ENCODE measurements at places on chromosomes 4 and X.

- no peak for DNase-seq
Observed at GRCh38 chrX:122087341-122087740, 1039.9 kb downstream of the GLUD2 start.

GRCh38 chr4:87738483-87738882, 60.9 kb upstream of the IBSP start:
- no peak for DNase-seq

DNA sequence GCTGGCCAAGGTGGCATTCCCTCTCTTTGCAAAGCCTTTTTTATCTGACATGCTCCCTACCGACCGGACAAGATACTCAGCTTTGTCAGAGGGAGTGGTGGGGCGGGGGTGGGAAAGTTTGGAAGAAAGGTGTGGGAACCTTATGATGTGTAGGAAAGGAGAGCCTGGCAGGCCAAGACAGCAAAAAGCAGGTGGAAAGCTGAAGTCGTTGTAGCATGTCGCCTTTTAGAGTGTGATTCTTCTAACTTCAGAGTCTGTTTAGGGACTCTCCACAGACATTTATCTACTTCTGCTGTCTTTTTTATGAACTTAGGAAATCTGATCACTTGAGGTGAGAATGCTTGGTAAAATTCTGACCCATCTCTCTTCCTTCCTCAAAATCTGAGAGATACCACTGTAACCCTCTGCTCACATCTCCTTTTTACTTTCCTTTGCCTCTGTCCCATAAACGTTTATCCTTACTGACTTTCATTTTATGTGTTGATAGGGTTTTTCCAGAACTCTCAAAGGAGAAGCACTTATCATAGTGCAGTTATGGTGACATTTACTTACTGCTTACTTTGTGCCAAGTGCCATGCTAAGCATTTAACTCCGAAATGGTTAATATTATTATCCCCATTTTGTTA, 8.2 kb upstream of the RUFY3 start:
- DNase-seq: no peak

DNA sequence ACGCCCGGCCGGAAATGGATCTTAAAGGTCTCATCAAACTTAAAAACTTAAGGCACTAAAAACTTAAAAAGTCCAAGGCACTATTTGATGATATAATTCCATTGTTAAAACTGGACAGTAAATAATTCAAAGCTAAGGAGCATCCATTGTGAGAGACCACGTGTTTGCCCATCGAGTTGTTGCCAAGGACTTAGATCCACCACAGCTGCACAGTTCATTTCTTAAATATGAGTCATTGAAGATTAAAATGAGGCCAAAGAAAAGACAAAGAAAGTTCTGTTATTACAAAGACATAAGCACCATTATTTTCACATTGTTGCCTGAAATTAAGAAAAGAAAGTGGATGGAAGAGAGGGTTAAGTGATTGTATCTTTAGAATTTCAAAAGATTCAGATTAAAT, 411.5 kb upstream of the FTHL17 start:
- no peak for DNase-seq

DNA sequence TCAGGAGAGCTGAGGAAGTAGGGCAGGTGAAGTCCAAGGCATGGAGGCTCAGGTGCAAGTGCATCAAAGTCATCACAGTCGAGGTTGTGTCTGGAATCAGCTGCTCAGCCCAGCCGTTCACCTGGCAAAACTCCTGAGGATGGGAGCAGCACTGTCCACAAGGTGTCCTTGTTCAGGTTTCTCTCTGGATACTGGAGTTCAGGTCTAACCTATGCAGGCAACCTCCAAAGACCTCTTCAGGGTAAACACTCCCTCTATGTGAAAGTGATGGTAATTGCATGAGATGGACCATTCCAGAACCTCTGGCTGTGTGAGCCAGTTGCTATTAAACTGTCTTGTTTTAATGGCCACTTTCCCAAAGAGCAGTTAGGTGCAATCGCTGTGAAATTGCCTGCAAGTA, 120.2 kb upstream of the PSAPL1 start:
- no peak for DNase-seq

GRCh38 chr4:105923497-105924238, 28.4 kb downstream of the NPNT start:
- DNase-seq: no peak

- DNase-seq: no peak
Observed at GRCh38 chr4:154164931-154165839, 326.4 kb downstream of the DCHS2 start.

GRCh38 chr4:119040694-119041185, 94.9 kb upstream of the MYOZ2 start:
- DNase-seq: no peak

DNA sequence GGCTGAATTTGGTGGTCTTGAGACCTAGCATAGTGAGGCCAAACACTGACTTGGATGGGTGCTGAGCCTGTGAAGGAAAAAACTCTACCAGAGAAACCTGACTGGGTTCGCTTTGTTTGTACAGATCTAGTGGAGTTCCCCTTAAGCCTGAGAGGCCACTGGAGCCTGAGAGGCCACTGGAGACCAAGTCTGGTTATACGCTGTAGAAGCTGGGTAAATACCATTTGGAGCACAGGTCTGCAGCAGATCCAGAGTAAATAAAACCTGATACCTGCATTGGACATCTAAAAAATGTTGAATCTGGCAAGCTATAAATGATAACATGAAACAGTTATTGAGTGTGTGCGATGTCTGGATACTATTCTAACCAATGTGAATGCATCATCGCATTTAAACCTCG, 104.3 kb upstream of the IGSF1 start:
- no peak for DNase-seq

- peak; percentile 66 for DNase-seq
Observed at GRCh38 chrX:48958635-48959094, 1.3 kb upstream of the OTUD5 start.

GRCh38 chr4:3375688-3376087, 66.1 kb upstream of the HGFAC start:
- DNase-seq: no peak

GRCh38 chr4:97370568-97370967, 772.7 kb downstream of the STPG2 start:
- no peak for DNase-seq

- no peak for DNase-seq
Observed at GRCh38 chr4:31651541-31651940, 931.4 kb downstream of the PCDH7 start.

DNA sequence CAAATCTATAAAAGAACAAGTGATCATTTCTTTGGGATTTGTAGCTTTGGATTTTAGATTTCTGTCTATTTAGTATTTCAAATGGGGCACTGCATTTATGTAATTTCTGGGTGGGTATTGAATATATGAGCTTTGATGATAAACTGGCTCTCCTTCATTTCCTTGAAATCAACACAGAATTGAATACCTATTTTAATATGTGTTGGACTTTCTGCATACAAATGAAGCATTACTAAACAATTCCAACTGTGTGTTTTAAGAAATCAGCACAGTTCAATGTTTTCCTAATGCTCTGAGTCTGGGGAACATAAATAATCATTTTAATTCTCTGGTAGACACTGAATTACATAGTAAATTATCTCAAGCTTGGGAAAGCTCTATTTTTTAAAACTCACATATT, 42.0 kb upstream of the GBA3 start:
- DNase-seq: no peak

DNA sequence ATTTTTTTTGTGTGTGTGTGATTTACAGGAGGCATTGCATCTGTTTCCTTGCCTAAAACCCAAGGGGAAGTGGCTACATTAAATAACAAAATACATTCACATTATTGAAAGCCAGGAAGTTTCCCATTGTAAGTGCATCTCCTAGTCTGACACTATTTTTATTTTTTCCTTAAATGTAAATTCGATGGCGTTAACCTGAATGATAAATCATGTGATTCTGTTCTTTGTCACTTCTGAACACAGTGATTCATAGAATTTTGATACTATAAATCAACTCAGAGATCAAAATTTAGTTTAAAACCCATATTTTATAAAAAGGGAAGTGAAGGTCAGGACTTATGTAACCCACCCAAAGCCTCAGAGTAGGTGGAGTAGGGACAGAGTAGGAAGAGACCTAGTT, 258.1 kb downstream of the GABRG1 start:
- no peak for DNase-seq

GRCh38 chrX:136779346-136779781, 1.4 kb downstream of the ARHGEF6 start:
- DNase-seq: no peak

DNA sequence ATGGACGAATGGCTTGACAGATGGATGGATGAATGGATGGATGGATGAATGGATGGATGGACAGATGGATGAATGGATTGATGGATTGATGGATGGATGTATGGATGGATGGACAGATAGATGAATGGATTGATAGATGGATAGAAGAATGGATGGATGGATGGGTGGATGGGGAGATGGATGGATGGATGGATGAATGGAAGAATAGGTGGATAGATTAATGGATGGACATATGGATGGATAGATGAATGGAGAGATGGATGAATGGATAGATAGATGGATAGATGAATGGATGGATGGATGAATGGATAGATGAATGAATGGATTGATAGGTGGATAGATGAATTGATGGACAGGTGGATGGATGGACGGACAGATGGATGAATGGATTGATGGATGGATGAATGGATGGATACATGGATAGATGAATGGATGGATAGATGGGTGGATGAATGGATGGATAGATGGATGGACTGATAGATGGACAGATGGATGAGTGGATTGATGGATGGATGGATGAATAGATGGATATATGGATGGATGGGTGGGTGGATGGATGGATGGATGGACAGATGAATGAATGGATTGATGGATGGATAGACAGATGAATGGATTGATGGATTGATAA, 33.9 kb downstream of the PSAPL1 start:
- no peak for DNase-seq

DNA sequence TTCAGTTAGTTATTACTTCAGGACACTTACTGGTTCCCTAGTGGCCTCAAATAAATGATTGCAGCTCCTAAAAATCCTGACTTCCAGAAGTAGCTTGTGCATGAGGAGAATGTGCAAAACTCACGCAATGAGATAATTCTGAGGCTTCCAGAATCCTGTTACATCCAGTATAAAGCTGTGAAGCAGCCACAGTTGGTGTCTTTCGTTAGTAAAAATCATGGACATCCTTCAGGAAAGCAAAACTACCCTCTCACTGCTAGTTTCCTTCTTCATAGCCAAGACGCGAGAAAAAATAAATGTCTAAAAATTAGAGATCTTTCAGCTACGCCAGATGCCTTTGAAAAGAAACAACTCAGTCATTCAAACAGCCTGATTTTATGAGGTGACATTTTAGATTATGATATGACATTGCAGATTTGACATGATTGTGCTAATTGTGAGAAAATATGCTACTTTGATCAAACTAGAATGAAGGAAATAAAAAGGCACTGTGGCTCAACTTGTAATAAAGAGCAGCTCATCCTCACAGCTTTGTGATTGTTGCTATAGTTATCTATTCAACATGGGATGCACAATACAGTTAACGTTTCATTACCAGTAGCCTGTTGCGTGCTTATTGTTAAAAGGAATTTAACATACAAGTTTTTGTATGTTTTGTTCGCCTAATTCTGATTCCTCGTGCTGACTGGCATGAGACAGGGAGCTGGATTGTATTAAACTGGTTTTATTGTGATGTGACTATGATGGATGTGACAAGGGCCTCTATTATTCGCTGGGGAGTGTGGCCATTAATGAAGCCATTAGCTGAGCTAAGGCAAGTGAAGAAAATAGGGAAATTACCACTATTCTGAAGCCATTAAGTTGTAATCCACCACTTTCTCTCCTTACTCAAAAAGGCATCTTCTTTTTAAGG, 40.5 kb downstream of the AFF2 start:
- DNase-seq: no peak

GRCh38 chr4:1401409-1402020, 4.7 kb downstream of the NKX1-1 start:
- DNase-seq: peak; percentile 30

DNA sequence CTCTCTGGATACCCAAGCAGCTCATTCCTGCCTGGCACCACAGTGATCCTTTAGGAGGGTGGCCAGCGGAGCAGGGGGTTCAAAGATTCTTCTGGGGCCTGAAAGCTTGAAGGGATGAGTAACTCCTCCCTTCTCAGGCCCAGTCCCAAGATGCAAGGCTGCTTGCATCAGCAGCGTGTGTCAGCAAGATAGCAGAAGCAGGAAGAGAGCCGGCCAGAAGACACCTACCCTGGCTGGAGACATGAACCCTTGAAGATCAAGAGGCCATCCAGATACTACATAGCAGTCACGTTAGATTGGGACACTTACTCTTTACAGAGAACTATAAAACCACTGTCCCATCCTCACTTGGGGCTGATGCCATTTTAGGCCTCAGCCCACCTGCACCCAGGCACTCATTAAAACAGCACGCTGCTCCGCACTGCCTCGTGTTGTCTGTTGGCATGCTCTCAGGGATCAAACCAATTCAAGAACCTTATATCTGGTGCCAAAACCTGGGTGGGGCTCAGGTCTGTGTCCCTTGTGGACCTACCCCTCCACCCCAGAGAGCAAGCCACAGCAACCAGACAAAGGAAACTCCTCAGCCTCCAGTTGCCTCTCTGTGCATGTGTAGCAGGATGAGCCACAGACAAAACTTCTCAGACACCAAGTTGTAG, 6.5 kb downstream of the UGT2B17 start:
- no peak for DNase-seq

DNA sequence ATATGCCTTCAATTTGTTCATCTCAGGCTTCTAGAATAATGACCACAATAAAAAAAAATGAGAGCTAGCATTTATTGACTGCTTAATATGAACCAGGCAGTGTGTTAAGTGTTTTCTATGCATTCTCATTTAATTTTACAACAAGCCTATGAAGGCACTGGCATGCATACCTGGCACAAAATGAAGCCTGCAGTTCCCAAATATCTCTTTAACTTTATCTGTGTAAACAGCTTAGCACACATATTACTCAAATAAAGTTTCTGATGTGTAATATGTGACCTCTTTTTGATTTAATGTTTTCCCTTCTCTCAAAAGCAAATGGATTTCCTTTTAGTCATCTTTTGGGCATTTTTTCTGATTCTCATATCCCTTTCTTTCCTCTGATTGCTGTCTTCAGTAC, 671.8 kb downstream of the PCDH7 start:
- DNase-seq: no peak

DNA sequence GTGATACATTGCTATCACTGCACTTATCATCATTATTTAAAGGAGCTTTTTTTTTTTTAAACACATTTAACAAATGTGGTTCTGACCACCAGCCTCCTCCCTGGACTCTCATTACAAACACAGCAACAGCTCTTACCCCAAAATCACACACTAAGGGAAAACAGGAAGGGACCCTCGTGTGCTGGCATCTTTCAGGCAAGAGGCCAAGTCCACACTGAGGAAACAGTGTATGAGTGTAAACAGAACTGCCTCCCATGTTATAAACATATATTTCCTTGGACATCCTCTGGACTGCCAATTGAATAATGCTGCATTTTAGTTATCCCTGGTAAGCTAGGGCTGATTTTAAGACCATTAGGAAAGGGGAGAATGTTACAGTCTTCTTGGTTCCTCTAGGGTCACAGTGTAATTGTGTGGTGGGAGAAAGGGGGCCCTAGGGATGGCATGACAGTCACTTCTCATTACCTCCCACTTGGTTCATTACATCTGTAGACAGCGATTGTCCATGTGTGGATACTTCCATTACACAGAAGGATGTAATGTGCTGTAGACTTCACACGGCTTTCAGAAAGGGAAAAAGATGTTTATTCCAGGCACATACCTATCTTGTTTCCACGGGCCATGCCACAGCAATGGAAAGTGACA, 244.6 kb upstream of the TET2 start:
- DNase-seq: no peak
